ENCODE measurements at places on chromosomes 2 and 18.

DNA sequence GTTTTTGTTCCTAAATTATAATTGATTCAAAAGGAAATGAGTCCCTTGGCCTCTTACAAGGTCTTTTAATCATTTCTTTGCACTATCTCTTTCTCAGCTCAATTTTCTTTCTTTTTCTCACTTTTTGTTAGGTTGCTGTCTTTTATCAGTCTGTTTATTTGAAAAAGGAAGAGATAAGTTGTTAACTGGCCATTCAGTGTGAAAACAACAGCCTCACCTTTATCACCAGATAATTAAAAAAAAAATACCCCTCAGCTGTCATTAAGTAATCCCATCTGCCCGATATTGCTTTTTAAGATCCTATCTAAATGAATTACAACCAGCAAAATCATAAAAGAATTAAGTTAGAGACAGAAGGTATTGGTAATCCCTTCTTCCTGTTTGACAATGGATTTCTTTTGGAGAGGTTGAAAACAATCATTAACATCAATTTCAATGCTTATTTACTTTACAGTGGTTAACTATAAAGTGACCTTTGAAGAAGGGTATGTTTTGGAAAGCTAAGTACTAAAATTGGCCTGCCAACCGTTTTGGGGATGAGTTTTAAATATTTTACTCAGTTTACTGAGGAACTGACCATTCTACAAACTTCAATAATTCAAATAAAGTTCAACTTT lies 104.9 kb downstream of the TGIF1 start:
- DNase-seq = no peak

DNA sequence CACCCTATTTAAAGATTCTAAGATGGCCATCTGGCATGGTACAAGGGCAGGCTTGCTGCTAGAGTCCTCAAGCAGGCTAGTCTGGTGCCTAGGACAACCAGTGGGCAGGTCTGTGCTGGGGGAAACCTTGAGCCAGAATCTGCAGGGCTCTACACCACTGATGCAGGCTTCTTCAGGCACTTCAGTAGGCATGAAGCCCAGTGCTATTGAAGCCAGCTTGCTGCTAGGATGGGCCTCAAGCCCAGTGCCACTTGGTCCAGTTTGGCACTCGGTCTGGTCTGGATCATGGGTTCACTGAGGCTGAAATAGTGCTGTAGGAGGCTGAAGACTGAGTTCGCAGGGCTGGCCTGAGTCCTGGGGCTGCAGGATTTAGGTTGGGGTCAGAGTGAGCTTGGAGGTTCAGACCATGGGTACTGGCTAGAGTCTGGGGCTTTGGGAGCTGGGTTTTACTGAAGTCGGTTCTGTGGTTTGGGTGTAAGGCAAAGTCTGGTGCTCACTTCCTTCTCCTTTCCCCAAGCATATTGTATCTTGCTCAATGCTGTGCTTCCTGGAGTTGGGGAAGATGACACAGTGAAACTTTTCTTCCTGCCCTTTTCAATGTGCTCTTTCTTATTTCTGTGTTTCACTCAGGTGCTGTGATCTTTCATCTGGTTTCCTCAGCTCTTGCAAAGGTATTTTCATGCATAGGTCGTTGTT lies 41.2 kb downstream of the SP100 start:
- DNase-seq = no peak

- DNase-seq = no peak
Observed at GRCh38 chr2:134120406-134120732, 133.5 kb upstream of the MGAT5 start.

DNA sequence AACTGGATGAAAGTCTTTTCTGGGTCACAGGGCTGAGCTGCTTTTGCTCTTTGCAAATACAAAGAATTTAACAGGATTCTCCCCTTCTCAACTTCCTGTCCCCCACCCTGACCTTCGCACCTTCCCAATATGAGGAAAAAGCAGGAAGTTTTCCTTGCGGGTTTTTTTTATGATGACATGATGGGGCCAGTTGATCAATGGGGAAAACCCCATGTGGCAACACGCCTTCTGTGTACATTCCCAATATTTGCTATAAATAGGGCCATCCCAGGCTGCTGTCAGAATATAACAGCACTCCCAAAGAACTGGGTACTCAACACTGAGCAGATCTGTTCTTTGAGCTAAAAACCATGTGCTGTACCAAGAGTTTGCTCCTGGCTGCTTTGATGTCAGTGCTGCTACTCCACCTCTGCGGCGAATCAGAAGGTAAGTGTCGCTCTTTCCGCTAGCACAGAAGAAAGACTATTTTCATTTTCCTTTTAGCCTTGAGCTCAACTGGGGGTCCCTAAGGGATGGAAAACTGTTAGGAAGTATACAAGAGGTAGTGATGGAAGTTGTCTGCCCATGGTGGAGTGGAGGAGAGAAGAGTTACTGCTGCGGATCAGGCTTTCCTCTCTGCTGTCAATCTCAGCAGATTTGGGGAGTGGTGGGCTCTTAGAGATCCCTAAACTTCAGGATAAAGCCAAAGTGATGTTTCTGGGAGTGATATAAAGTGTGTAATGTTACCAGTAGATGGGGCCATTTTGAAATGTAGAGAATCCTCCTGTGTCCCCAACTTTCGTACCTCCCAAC lies at the start of gene CCL20:
Gene CCL20 (plus strand): TSS at position 281 of the 792 bp plus-strand sequence. CDS start 70 bp downstream, at position 351.
- no peak for DNase-seq

- DNase-seq = no peak
Observed at GRCh38 chr2:12180031-12180430, 433.6 kb downstream of the LPIN1 start.

DNA sequence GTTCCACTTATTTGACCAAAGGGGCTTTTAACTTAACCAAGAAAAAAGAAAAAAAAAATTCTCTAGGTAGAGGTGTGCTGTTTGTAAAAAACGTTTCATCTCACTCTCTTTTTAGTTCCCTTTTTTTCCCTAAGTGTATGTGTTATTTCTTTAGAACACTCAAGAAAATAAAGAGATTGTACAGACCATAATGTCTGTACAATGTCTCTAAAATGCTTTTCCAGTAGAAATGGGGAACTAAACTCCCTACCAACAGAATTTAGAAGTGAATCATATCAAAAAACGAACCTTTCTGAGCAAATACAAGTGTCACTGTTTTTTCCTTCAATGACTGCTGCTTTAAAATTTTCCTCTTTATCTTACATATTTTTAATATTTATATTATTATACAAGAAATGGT lies 72.0 kb downstream of the CDH7 start:
- no peak for DNase-seq

DNA sequence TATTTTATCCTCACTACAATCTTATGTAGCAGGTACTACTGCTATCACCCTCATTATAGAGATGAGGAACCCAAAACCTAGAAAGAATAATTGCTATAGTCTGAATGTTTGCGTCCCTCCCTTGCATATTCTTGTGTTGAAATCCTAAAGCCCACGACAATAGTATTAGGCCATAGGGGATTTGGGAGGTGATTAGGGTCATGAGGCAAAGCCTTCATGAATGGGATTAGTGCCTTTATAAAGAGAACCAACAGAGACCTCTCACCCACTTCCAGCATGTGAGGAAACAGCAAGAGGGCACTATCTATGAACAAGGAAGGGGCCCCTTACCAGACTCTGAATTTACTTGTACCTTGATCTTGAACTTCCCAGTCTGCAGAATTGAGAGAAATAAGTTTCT lies 500.3 kb upstream of the FAM98A start:
- no peak for DNase-seq

- DNase-seq = no peak
Observed at GRCh38 chr2:94982675-94983074, 42.8 kb upstream of the MAL start.

- DNase-seq = no peak
Observed at GRCh38 chr2:191854382-191855372, 7.8 kb upstream of the CAVIN2 start.

- no peak for DNase-seq
Observed at GRCh38 chr18:69158944-69159343, 241.7 kb upstream of the DOK6 start.

- no peak for DNase-seq
Observed at GRCh38 chr2:216789081-216789480, 70.8 kb downstream of the TNP1 start.

GRCh38 chr2:239267288-239267951 lies 133.4 kb downstream of the HDAC4 start:
- peak; percentile 86 for DNase-seq

GRCh38 chr2:138676619-138677021 lies 103.6 kb downstream of the NXPH2 start:
- DNase-seq = no peak

DNA sequence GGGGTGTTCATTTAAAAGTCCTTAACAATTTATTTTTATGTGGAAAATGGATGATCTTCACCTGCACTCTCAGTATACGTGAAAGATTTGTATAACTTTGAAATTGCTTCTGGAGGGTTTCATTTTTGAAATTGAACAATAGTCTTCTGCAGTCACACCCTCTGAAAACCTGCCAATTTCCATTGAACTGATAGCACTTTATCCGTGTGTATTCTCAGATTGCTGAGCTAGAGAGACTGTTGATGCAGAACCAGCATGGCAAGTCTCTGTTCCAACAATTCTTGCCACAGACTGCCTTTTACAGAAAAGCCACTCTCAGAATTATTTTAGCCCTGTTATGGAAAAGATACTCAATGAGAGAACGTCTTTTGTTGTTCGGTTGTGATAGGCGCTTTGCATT lies 6.6 kb upstream of the GULP1 start:
- no peak for DNase-seq

GRCh38 chr2:150043172-150043500 lies 444.3 kb downstream of the RND3 start:
- DNase-seq = no peak

- DNase-seq = no peak
Observed at GRCh38 chr2:16765356-16765755, 99.7 kb upstream of the CYRIA start.

DNA sequence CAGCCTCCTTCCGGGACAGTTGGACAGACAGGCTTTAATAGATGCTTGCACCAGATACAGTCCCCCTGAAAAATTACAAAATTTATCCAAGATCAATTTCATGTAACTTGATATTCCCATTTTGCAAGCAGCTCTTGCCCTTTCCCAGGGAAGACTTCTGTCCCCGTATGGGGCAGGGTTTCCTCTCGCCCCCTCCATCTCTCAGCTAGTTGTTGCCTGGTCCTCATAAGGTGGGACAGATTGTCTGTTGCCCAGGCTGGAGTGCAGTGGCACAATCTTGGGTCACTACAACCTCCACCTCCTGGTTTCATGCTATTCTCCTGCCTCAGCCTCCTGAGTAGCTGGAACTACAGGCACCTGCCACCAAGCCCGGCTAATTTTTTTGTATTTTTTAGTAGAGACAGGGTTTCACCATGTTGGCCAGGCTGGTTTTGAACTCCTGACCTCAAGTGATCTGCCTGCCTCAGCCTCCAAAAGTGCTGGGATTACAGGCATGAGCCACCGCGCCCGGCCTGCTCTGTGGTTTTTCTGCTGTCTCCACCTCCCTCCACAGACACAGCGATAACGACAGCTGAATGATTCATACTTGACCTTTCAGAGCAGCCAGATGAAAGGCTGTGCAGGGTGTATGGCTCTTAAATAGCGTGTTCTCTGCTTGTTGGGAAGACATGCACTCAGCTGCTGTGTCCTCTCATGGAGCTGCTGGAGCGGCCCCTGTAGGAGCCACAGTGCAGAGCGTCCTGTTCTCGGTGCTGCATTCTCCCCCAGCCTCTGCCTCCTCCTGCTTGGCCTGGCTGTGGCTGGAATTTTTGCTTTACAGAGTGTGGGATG lies 61.4 kb downstream of the TTC39C start:
- peak; percentile 72 for DNase-seq

- DNase-seq = no peak
Observed at GRCh38 chr2:98656800-98657199, 48.4 kb downstream of the UNC50 start.

- no peak for DNase-seq
Observed at GRCh38 chr2:9975805-9976447, 24.4 kb downstream of the GRHL1 start.

- DNase-seq = no peak
Observed at GRCh38 chr18:13879937-13880336, 35.4 kb downstream of the MC2R start.

DNA sequence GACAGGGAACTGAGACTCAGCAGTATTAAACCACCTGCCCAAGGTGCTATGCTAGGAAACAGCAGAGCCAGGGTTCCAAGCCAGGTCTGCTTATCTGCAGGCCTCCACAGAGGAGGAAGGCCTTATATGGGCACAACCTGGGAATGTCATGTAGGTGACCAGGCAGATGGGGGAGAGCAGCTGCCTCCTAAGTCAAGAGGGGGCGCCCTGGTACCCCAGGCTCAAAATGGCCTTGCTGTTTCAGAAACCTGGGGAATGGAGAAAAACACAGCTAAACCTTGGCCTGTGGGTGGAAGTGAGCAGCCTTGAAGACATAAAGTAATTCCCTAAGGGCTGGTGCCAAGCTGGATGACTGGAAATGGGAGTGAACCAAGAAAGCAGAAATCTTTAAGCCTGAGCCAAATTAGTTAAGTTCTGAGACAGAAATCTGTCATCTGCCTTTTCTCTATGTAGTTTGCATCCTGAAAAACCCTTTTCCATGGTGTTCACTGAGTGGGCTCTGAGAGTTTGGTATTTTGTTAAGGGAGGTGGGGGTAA lies 79.1 kb downstream of the MAPK4 start:
- DNase-seq = no peak

- DNase-seq = no peak
Observed at GRCh38 chr2:226970362-226970761, 134.5 kb downstream of the RHBDD1 start.

DNA sequence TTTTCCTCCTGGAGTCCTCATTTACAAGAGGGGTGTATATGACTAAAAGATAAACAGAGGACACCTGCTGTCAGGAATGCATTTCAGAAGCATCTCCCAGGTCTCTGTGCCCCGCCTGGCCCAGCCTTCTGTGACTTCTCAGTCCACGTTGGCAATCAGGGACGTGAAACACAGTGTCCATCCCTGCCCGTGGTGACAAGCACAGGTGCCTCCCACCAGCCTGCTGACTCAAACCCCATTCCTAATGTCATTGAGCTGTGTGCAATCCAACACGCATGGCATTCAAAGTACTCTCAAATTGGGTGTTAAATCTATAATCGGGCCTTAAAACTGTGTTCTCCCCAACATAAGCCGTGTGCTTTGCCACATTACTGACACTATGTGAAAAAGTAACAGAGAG lies 343.2 kb downstream of the EIPR1 start:
- DNase-seq = no peak

DNA sequence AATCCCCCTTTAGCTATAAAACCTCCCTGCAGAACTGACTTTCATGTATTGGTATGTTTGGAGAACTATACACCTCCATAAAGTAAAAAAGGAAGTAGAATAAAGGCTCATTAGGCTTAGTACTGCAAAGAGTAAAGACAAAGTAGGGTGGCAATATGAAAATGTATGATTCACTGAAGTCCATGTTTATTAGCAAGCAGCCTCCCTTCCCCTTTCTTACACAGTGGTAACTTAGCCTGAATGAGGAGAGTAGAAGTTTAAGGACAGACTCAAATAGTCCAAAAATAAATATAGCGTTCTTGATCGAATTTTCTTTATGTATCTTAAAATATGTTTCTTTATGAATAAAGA lies 1.5 kb downstream of the ZNF804A start:
- DNase-seq = no peak

GRCh38 chr2:127586746-127587295 lies 51.3 kb downstream of the MYO7B start:
- DNase-seq = no peak

- no peak for DNase-seq
Observed at GRCh38 chr2:100756704-100757103, 63.2 kb upstream of the NPAS2 start.

Data from stimulated activated CD8-positive, alpha-beta memory T cell treated with anti-CD3 and anti-CD28 coated beads, Interleukin-7, amount 100 ng/mL, for 4 hours (primary cell).